ENCODE measurements at places on chromosomes 12 and 14.

DNA sequence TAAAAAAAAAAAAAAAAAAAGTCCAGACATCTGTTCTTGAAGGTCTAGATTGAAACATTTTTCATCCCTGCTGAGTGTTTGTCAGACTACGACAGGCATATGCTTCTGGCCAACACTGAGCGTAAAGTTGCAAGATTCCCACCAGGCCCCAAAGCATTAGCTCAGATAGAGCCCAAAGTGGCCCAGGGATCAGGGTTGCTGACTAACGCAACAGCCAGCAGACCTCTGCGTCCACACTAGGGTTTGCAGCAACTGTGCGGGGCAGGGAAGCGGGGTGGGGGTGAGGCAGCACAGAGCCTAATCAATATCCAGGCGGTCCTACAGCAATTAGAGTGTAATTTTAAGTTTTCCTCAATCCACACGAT lies 55.7 kb downstream of the SSH1 start:
- DNase-seq, result no peak

DNA sequence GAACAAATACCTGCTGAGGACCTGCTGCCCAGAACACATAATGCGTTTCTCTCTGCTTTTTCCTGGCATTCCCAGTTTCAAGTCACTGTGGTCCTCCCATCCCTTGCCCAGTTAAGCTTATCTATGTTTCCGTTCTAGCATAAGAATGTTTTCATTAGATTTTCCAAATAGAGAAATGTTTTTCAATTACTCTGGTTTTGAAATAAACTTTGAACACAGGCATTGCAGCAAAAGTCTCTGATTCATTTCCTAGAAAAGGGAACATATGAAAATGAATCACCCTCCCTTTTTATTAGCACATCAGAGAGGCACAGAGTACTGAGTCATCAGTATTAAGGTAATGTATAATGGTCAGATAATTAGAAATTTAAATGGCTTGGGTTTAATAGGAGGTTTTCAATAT lies 201.1 kb upstream of the TMEM260 start:
- no peak for DNase-seq

GRCh38 chr14:105335735-105336476 lies 21.4 kb downstream of the PACS2 start:
- no peak for DNase-seq

DNA sequence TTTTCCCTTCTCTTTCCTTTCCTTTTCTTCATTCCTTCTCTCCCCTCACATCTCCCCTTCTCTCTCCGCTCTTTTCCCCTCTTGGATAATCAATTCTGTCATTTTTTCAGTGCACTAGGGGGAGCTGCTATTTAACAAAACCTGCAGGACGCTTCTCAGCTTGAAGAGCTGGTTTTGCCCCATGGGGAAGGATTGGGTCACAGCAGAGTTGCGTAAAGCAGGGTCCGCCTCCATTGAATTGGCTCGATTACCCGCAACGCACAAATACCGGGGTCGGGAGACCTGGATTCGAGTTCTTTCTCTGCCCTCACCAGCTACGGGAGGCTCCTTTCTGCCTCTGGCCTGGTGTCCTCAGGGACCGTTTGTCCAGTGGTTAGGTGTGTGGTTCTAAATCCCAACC lies 42.1 kb upstream of the CHGA start:
- DNase-seq, result no peak

DNA sequence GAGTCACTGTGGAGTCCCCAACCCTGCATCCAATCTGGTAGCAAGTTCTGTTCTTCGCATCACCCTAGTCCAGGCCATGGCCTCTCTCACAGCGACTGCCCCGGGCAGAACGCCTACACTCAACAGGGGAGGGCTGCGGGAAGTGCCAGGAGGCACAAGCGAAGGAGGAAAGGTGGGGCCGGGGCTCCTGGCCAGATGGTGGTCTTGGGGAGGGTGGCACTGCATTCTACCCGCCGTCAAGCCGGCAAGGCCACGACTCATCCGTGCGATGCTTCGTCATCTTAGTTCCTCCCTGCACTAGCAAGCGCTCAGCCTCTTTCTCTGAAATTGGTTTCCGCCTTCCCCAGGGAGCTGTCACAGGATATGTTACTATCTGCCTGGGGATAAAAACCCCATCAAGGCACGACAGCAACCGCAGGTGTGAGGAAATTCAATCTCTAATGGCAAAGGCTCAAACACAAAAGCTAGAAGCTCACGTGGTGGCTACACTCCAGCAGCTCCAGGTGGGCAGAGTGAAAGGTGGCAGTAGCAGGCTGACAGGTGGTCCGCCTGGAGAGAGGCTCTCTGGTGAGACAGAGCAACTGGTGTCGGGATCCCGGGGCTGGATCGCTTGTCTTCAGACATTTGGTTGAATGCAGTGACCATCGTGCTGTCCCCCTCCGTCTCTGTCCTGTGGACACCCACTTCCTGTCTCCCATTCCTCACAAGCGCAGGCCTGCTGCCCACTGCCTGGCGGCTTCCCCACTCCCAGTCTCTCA lies 34.1 kb downstream of the ACADS start:
- DNase-seq, result no peak

GRCh38 chr12:130203151-130203550 lies 40.9 kb downstream of the FZD10 start:
- DNase-seq, result no peak

- no peak for DNase-seq
Measured at GRCh38 chr12:106358396-106359241, 1.1 kb downstream of the POLR3B start.

- no peak for DNase-seq
Measured at GRCh38 chr12:29547151-29547632, 49.7 kb upstream of the OVCH1 start.

DNA sequence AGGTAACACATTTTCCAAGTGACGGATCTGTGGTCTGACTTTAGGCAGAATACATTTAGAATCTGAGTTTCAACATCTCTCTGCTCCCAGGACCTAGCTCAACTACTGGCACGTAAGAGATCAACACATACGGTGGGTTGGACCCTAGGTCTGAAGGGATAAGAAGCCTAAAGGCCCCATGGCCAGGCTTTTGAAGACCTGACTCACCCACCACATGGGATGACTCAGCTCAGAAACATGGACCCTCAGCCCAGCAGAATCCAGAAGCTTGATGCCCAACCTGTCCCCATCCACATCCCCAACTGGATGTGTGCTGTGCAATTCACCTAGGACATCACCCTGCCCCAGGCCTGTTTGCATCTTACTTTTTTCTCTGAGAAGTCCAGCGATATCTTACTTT lies 770.2 kb downstream of the BCL11B start:
- no peak for DNase-seq

DNA sequence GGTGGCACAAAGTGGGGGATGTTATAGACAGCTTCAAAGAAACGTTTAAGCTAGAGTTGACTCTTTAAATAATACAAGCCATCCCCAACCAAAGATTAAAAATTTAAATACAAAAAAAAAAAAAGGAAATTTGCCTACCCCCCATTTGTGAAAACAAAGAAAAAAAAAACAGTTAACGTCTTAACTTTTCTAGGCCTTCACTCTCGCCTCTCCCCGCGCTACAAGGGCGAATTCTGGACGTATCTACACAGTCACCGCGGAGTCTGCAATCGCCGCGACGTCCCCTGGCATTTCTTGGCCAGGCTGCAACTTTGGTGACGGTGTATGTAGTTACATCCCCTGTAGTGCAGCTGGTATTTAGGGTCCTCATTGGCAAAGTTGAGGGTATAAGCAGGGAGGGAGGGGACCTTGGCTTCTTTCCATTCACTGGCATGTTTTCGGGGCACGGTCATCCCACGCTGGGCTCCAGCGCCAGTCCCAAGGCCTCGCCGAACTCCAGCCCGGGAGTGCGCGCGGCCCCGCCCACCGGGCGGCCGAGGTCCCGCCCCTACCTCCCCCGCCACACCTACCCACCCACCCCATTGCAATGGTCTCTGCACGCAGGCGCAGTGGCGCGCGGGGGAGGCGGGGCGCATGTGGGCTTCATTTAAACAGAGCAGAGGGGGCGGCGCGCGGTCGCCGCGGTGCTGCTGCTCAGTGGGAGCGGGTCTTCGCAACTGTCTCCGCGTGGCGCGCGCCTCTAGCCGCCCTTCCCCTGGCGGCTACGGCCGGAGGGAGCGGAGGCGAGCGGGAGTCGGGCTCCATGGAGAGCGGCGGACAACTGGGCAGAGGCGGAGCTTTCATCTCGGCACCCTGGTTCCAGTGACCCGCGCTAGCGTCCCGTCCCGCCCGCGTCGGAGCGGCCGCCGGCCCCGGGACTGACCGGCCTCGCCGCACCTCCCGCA lies at the start of gene NUDT4:
NUDT4 (plus strand) TSS at position 674 of the 944 bp plus-strand sequence. CDS start 398 bp downstream, outside the sequence.
- peak; percentile 97 for DNase-seq

DNA sequence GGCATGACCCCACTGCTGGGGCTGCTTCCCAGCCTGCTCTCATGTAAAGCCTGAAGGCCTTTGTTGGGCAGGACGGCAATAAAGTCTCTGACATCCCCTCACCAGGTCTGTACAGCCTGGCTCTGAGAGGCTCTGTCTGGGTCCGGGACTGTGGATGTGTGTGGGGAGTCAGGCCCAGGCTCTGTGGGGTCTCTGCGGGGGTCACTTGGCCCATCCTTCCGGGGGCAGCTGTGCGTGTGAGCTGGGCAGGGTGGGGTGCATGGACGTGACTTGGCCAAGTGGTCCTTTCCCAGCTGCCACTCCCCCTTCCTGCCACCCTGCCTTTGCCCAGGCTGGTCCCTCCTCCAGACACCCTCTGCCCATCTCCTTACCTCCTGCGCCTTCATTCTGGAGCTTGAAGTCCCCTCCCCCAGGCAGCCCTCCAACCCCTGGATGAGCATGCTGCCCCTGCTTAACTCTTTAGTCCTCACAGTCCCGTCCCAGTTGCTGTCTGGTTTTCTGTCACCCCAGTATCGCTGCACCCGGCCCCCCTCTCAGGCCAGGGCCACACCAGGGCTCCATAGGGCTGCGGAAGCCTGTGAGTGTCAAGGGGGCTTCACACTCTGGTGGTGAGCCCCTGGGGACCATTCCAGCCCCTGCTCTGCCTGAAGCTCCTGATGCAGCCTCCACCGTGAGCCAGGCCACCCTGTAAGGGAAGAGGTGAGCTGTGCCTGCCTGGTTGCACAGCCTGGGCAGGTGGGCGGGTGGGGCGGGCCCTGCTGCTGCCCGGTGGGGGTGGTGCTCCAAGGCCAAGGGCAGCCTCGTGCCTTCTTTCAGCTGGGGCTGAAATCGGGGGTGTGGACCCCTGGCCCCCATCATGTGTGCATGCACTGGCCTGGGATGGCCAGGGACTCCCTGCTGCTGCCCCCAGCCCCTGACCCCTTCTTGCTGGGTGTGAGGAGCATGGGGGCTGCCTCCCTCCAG lies 25.5 kb upstream of the KIF26A start:
- DNase-seq, result no peak

DNA sequence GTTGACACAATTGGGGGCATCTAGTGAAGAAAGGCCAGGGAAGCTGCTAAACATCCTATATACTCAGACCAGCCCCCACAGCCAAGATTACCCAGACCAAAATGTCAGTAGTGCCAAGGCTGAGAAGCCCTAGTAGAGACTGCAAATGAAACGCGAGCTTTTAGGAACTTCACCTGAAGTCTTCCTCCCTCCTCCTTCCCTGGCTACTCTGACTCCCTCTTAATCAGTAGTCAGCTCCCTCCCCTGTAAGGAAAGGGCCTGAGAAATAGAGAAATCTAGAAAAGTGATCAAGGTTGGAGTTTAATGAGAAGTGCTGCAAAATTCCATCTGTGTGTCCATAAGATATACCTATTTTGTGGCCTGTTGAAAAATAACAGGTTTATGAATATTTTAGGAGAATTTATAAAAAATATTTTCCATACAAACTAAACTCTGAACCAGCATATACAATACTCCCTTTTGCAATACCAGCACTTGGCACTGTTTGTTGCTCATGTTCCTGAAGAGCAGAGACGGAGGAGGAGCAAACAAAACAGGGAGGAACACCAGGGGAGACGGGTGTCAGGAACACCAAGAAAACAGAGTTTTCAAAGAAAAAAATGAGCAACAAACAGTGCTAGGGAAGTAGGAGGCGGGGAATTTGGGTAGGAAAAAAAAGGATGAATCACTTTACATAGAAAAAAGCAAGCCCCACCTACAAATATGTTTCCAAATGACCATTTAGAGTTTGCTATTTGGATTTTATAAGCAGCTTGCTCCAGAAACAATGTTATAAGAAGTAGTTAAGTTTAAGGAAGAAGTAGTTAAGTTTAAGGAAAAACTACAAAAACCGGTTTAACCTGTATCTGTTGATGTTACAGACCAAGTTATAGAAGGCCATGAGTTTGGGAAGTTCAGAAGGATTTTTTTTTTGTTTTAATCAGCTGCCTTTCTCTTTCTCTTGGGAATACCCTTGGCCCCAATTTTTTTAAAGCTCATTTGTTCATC lies 282.1 kb upstream of the GRIP1 start:
- DNase-seq, result no peak

DNA sequence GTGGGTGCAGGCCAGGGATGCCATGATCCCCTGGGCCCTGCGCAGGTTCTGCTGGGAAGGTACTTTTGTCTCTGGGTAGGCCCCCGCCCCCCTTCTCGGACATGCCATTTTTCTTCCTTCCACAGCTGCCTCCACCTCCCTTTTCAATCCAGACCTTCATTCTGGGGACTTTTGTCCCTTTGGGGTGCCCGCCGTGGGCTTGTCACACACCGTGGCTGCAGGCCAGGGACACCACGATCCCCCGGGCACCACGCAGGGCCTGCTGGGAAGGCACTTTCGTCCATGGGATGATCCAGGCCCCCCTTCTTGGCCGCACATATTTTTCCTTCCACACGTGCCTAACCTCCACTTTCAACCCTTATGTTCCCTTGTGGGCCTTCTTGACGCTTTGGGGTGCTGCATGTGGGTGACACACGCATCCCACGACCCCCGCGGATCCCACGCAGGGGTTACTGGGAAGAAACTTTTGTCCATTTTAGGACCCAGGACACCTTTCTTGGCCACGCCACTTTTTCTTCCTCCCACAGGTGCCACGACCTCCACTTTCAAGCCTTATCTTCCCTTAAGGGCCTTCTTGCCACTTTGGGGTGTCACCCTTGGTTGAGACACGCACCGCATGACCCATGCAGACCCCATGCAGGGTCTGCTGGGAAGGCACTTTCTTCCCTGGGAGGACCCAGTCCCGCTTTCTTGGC lies 272.5 kb downstream of the ALG10 start:
- DNase-seq, result no peak

DNA sequence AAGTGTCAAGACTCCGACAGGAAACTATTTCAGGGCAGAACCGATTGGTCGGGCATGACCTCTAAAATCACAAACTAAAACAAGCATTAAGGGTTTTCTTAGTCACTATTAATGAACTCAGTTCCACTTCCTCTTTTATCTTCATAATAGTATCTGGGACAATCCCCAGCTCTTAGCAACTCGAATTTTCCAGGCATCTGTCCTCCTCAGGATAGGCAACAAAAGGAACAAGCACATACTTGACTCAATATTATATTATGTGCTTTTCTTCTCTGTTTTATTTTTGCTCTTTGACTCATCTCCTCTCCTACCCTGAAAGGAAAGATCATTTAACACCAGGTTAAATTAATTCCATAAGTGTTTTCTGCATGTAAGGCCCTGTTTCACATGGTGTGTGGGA lies 638.3 kb upstream of the TBX3 start:
- DNase-seq, result peak; percentile 23
